Neural crest cell (in vitro differentiated cells): ENCODE measurements at places on chromosomes 6 and 20.

- no peak overlapping the region for H3K27ac ChIP-seq
- peaks cover 9% of the 10 kb centered on the region for H3K4me1 ChIP-seq
- no peak overlapping the region for H3K4me3 ChIP-seq
- no peaks in the 10 kb centered on the region for H3K27me3 ChIP-seq
Measured at GRCh38 chr6:139496654-139497344, 122.4 kb upstream of the CITED2 start.

DNA sequence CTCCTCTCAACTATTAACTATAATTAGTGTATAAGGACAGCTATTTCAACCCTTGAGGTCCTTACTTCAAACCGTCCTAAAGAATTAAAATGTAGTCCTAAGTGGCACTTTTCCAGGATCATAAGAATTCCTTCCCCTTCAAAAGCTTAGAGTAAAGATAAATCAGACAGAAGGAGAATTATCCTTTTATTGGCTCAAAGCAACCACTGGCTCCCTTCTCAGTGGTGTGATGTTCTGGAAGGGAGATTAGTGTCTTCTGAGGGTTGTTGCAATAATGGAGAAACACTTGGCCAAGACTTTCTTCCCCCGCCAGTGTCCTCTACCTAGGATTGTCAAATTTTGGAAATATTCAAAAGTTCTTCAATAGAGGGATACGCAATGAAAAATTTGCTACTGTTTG is 89.1 kb upstream of the PLEKHG1 start:
- H3K27me3 ChIP-seq, result no peaks in the 10 kb centered on the region
- peaks cover 2% of the 10 kb centered on the region for H3K36me3 ChIP-seq
- H3K4me1 ChIP-seq, result no peaks in the 10 kb centered on the region
- no peak overlapping the region for H3K4me3 ChIP-seq
- H3K27ac ChIP-seq, result no peak overlapping the region
- no peak for DNase-seq

GRCh38 chr6:70353448-70353847 is 50.6 kb upstream of the COL9A1 start:
- H3K27me3 ChIP-seq, result no peaks in the 10 kb centered on the region
- H3K4me1 ChIP-seq, result peaks cover 7% of the 10 kb centered on the region
- no peak for DNase-seq
- no peak overlapping the region for H3K27ac ChIP-seq
- no peak overlapping the region for H3K4me3 ChIP-seq

DNA sequence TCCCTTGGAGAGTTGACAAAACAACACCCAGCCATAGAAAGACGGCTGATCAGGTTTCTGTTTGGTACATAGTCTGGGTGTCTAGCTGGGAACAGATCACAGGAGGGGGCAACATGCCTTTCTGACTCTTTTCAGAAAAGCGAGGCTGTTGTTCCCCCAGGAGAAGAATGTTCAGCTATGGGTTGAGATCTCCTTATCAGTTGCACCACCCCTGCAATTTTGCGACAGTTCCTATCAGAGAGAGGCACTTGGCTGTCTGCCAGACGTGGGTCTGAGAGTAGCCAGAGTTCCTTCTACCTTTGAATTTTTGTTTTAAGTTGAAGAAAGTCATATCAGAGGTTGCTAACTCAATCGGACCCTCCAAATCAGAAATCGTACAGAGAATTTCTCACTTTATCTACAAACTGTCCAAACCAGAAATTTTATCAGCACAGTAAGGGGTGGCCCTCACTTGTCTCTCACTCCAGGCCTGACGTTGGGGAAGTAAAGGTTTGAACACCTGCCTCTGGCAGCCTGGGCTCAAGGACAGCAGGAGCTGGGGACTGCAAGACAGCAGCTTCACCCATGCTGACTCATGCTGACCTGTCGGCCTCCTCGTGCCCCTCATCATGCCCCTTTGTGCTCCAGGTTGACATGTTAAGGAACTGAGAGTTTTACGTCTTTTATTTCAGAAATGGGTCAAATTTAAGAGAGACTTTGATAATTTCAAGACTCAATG is 42.3 kb downstream of the TMC2 start:
- no peak for DNase-seq
- H3K27me3 ChIP-seq, result peaks cover 81% of the 10 kb centered on the region
- no peak overlapping the region for H3K4me3 ChIP-seq
- H3K4me1 ChIP-seq, result no peaks in the 10 kb centered on the region
- H3K27ac ChIP-seq, result no peak overlapping the region

DNA sequence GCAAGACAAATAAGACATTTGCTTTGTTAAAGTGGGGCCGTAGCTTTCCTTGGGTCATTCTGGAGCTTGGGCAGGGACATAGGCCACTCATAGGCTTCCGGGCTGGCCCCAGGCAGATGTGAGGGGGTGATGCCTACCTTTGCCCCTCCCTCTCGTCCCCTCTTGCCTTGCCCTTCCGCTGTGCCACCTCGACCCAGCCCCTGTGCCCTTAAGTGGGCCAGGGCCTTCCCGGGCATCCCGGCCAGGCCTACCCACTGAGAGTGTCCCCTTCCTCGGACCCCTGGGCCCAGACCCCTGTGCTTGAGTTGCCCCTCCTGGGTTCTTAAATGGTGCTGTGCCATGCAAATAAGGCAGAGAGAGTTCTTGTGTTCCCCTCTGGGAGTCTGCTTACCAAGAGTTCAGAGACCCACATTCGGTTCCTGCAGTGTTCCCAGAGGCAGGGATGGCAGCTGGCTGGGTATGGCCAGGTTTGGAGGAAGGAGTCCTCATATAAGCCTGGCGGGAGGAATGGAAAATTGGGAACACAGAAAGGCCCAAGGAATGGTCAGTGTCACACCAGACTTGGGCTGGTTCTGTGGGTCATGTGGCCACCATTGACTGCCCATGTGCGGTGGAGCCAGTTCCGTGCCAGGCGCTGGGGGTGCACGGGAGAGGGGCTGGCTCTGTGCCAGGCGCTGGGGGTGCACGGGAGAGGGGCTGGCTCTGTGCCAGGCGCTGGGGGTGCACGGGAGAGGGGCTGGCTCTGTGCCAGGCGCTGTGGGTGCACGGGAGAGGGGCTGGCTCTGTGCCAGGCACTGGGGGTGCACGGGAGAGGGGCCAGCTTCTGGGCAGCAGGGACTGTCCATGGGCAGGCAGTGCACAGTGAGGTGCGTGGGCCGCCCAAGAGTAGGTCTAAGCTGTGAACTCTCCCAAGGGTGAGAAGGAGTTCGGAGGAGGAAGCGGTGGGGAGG is 173.5 kb upstream of the SNX9 start:
- H3K27ac ChIP-seq, result peak overlapping the region; percentile 62
- H3K4me3 ChIP-seq, result no peak overlapping the region
- H3K4me1 ChIP-seq, result no peaks in the 10 kb centered on the region
- no peaks in the 10 kb centered on the region for H3K27me3 ChIP-seq

- H3K36me3 ChIP-seq, result no peaks in the 10 kb centered on the region
- peaks cover 9% of the 10 kb centered on the region for H3K4me1 ChIP-seq
- no peaks in the 10 kb centered on the region for H3K27me3 ChIP-seq
- DNase-seq, result no peak
- no peak overlapping the region for H3K27ac ChIP-seq
Measured at GRCh38 chr6:113277111-113277510, 580.0 kb upstream of the MARCKS start.

GRCh38 chr6:92043777-92044176 is 1375.6 kb downstream of the EPHA7 start:
- peaks cover 4% of the 10 kb centered on the region for H3K4me1 ChIP-seq
- H3K36me3 ChIP-seq, result no peaks in the 10 kb centered on the region
- H3K27ac ChIP-seq, result no peak overlapping the region
- no peak for DNase-seq
- H3K27me3 ChIP-seq, result no peaks in the 10 kb centered on the region
- no peak overlapping the region for H3K4me3 ChIP-seq

DNA sequence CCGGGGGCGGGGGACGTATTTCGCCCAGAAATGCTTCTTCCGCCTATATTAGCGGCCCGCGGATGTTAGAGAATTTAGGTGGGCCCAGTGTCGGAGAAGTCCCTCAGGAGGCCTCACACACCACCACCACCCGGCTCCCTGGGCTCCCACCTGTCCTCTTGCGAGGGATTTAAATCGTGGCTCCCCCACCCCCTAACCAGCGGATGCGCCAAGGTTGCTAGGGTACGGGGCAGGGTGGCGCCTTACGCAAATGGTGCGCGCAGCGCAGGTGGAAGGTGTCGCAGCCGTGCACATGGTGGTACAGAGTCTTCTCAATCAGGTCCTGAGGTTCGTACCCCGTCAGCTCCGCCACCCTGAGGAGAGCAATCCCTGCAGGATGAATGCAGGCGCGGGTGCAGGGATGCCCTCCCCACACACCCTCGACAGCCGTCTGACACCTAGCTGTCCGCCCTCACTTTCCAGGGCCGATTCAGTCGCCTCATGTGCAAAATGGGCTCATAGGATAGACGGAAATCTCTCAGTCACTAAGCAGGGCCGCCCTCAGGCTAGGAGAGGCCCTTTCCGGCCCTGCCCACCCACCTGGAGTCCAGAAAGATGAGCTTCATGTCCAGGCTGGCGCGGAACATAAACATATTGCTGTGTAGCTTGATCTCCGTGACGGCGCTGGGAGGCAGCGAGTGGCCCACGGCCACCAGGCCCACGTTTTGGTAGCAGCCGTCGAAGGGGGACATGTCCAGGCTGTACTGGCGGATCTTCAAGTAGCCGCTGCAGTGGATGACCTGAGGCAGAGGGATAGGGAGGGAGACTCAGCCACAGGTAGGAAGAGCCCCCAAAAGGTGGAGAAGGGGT is 16.6 kb downstream of the SIM1 start:
- H3K36me3 ChIP-seq, result no peaks in the 10 kb centered on the region
- peaks cover 24% of the 10 kb centered on the region for H3K27me3 ChIP-seq

DNA sequence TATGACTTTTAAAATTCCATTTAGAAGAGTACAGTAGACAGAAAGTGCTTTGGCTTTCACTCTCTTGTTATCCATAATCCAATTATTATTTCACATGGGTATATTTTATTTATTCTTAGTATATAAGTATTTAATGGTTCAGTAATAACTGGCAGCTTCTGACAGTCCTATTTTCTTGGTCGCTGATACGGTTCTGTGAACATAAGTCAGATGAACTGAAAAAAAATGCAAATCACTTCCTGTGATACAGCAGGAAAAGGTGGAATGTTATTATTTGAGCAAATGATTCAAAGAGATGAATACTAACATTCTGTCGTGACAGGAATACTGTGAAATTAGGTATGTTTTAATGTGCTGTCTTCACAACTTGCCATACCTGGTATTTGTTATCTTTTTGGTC is 132.3 kb downstream of the ARHGAP18 start:
- H3K27ac ChIP-seq, result no peak overlapping the region
- H3K4me3 ChIP-seq, result no peak overlapping the region
- H3K27me3 ChIP-seq, result no peaks in the 10 kb centered on the region
- no peaks in the 10 kb centered on the region for H3K4me1 ChIP-seq
- peaks cover 2% of the 10 kb centered on the region for H3K36me3 ChIP-seq

DNA sequence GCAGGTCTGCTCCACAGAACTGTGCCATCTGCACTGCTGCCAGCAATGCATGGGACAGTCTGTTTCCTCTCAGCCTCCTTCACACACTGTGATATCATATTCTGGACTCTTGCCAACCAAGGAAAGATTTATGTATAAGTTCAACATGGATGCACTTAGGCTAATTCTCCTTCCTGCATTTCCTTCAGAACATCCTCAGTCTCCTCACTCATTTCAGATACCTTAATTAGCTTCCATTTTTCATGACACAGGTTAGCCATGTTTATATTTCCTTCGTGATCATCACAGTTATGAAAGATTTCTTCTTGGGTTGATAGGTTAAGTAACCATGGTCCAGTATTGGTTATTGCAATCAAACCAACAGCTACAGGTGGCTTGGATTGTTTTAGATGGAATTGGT is 46.4 kb upstream of the DDR1 start:
- no peaks in the 10 kb centered on the region for H3K36me3 ChIP-seq
- H3K27me3 ChIP-seq, result no peaks in the 10 kb centered on the region
- H3K4me3 ChIP-seq, result no peak overlapping the region
- no peak overlapping the region for H3K27ac ChIP-seq
